Fibroblast of skin of left quadriceps (primary cell): ENCODE measurements at places on chromosomes 13 and 19.

- DNase-seq = no peak
Measured at GRCh38 chr13:27825072-27825471, 32.8 kb downstream of the GSX1 start.

- no peak for DNase-seq
Measured at GRCh38 chr19:6020166-6020882, 42.4 kb upstream of the RANBP3 start.

- peak; percentile 27 for DNase-seq
Measured at GRCh38 chr19:17599780-17600179, 44.3 kb downstream of the COLGALT1 start.

DNA sequence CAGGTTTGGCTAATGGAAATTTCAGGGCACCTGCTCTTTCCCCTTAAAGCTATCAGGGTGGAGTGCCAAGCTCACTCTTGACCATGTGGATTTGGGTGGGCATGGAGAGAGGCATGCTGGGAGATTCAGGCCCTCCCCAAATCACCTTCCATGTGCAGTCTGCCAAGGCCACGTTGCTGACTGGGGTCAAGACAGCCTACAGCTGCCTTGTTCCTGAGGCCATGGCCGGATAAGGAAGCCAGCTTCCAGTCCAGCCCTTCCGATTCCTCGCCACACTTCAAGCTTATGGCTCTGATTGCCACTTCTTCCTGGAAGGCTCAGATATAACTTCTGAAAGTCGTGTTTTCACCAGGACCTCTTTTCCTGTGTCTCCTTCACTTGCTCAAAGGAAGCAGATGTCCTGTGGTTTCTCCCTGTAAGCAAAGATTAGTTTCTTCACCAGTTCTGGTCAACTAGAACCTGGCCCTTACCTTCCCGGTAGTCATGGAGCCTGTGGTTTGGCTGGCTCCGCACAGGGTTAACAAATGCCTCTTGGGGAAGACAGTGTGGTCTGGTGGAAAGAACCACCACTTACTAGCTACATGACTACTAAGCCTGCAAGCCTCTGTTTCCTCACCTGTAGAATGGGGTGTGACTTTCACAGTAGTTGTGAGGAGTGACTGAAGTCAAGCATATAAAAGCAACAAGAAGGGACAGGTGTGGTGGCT, 16.1 kb upstream of the TPT1 start:
- DNase-seq = no peak

- DNase-seq = no peak
Measured at GRCh38 chr13:111537115-111537728, 216.8 kb downstream of the TEX29 start.

DNA sequence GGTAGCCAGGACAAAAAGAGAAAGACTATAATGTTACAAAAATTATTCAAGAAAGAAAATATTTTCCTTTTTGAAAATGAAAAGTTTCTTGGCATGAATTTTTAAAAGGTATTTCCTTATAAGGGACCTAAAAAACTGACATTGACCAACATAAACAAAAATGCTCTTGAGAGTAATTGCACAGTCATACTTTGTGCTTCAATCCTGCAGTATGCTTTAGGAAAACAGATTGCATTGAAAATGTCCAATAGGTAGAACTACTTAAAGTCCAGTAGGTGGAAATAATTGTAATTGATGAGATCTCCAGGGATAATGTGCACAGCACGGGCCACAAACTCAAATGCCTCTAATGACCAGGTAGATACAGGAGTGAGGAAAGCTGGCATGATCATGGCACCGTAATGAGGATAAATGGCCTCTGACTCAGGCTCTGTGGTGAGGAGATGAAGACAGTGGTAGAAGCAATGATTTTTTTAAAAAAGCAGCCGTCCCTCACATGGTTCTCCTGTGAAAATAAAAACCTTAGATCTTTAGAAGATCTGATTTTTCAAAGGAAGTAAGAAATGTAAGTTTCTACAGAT, 278.0 kb downstream of the ITGBL1 start:
- no peak for DNase-seq

DNA sequence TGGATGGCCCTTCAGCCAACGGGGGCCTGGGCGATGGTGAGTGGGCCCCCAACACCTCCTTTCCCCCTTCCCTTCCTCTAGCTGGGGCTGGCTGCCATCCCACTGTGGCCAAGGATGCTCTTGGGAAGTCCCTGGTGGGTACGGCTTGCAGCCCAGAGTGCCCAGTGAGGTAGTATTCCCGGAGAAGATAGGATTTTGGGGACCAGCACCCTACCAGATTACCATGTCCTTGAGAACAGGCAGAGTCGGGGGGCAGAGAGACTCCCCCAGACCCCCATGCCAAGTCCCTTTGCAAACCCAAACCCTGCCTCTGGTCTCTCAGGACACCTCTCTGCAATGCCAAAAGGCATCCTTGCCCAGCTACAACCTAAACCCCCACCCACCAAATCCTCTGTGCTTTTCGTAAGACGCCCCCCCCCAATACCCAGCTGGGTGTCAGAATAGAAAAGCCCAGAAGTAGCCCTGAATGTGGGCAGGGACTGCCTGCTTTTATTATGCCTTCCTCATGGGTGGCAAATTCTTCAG, 1.7 kb downstream of the HIF3A start:
- no peak for DNase-seq

- peak; percentile 94 for DNase-seq
Measured at GRCh38 chr13:59112221-59112718, 1051.5 kb downstream of the DIAPH3 start.

GRCh38 chr13:51707461-51707860, 96.5 kb downstream of the DHRS12 start:
- no peak for DNase-seq

DNA sequence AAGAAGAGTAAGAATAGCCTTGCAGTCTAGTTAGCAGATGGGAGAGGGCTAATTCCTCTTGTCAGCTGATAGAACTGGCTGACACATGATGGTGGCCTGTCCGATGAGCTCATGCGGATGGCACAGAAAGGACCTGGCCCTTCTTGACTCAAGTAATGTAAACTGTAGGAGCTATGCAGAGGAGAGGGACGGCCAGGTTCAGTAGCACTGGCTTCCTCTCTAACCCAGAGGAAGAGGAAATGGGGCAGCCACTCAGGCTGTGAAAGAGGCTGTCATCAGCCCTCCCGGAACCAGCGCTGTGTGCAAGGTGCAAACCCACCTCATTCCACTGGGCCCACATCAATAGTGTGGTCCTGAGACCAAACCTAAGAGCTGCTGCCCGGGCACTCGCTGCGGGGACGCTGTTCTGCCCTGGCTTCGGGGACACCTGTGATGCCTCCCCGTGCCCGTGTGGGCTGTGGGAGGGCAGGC, 30.8 kb upstream of the USE1 start:
- DNase-seq = no peak

DNA sequence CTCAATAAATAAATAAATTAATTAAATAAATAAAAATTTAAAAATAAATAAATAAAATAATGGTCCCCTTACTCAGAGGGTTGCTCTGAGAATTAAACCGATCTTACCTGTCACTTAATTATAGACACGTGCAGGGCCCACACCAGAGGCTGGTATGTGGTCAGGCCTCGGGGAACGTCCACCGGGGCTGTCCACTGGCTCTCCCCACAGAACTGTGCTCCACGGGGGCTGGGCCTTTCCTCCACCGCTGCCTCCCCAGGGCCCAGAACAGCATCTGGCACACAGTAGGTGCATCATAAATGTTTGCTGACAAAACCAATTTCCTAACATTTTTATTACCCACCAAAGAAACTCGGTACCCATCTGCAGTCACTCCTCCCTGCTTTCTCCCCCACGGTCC, 69.2 kb downstream of the CEBPG start:
- no peak for DNase-seq

- no peak for DNase-seq
Measured at GRCh38 chr19:56309511-56310185, 5.0 kb downstream of the ZSCAN5A start.

DNA sequence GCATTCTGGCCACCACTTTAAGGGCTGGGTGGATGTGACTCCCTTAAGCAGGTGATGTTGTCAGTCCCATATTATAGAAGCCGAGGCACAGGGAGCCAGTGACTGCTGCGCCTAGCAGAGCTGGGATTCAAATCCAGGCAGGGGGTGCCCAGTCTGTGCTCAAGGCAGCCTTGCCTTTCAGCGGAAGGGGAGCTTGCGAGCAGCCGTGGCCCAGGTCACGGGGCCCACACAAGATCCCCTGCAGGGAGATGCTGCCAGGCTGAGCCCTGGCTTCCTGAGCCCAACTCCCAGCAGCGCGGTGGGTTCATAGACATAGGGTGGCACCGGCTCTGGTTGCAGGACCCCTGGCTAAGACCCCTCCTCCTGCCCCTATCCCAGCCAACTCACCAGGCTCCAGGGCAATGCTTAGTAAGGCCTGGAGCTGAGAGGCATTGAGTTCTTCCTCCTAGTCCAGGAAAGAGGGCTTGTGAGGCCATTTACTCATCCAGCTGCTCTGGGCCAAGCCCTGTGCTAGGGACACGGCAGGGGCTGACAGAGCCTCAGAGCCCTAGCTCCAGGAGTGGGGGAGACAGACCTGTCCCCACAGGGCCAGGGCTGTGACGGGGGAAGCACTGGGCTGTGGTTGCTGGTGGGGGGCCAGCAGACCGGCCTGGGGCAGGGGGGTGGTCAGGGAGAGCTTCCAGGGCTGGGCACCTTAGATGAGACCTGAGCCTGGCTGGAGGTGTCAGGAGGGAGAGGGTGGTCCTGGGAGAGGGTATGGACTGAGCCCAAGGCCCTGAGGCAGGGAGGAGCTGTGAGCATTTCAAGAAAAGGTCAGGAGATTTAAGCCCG, 9.6 kb downstream of the CAPN12 start:
- DNase-seq = no peak

GRCh38 chr19:51567583-51567982, 3.5 kb upstream of the ZNF175 start:
- DNase-seq = no peak

GRCh38 chr19:16942583-16942982, 53.8 kb downstream of the F2RL3 start:
- no peak for DNase-seq

DNA sequence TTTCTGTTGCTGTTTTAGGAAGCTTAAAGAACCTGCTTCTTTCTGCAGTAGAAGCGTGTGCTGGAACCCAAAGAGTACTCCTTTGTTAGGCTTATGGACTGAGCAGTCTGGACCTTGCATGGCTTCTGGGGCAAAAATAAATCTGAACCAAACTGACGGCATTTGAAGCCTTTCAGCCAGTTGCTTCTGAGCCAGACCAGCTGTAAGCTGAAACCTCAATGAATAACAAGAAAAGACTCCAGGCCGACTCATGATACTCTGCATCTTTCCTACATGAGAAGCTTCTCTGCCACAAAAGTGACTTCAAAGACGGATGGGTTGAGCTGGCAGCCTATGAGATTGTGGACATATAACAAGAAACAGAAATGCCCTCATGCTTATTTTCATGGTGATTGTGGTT, 103.1 kb downstream of the TNFRSF19 start:
- peak; percentile 79 for DNase-seq

- peak; percentile 68 for DNase-seq
Measured at GRCh38 chr13:64912141-64912540, 2318.0 kb downstream of the PCDH9 start.

GRCh38 chr13:42803563-42804204, 22.3 kb downstream of the FAM216B start:
- no peak for DNase-seq

- no peak for DNase-seq
Measured at GRCh38 chr19:15424121-15424520, 5.3 kb upstream of the AKAP8L start.

GRCh38 chr13:22569811-22570210, 611.0 kb upstream of the SGCG start:
- no peak for DNase-seq

DNA sequence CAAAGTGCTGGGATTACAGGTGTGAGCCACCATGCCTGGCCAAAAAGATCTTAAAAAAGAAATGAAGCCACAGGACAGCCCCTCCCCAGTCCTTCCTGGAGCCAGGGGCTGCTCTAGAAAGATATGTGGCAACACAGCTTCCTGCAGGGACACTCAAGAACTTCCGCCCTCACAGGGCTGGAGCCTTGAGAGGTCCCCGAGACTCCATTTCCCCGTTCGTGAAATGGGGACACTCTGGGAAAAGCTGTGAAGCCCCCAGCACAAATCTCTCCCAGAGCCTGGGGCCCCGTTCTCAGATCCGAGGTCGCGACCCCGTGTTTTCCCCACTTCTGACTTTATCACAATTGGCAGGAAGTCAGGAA, 2.5 kb upstream of the GPX4 start:
- no peak for DNase-seq

DNA sequence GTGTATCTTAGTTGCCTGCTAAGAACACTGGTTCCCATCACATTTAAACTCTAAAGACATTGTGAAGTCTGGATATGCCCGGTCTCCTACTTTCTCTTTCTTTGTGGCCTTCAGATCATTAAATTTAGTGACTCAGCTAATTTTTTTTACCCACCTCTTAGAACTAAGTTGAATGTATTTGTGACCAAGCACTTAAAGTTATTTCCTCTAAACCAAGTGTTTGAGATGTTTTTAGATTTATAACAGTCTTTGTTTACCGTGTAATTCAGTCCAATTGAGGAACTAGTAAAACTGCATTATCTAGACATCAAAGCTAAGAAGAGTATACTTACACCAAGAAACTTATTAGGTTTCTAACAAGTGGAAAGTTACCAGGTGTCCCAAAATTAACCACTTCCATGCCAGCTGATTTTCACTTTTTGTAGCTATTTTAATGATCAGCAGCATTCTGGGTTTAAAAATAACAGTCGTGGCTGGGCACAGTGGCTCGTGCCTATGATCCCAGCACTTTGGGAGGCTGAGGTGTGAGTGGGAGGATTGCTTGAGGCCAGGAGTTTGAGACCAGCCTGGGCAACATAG, 53.1 kb downstream of the ARHGAP35 start:
- no peak for DNase-seq

DNA sequence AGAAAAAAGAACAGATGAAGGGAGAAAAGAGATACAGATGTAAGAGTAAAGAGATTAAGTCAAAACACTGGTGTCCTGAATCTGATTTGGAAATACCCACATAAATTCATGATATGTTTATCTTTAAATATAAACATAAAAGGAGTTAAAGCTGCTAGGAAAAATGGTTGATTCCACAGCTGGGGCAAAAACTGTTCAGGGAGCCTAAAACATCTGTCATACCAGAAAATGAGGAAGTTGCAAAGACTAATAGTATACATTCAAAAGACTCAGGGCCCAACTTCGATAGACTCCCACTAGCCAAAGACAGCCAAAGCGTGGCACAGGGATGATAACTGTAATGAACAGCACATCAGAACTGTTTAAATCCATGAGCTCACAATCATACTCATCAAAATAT, 62.0 kb downstream of the ABCC4 start:
- DNase-seq = no peak

- DNase-seq = no peak
Measured at GRCh38 chr13:76363682-76364289, 522.4 kb downstream of the KCTD12 start.
